ENCODE measurements at places on chromosomes 12 and 14. TPM values are rescaled to one million over a fixed set of nuclear protein-coding genes. Genes with fewer than 3 reads are reported as not detected.

PTPRQ gene
- total RNA-seq: 2.3 TPM

GRCh38 chr12:82971584-82971983 is 284.9 kb downstream of the TMTC2 start:
- no peak for DNase-seq

- DNase-seq: no peak
Measured at GRCh38 chr14:74804219-74804825, 41.2 kb downstream of the YLPM1 start.

DNA sequence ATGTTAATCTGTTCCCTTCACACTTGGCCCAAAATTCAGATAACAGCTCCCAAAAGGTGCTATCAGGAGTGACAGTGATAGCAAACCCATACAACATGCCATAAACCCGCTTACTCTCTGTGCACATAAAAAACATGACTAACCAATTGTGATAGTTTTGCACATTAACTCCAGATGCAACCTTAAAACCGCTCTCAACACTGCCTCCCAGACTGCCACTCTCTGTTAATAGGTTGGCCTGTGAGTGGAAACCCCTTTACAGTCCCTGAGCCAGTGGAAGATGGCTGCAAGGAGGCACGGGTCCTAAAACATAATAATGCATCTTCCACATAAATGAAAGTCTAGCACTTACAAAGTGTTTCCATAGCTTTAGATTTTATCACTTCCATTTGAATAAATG is 12.0 kb upstream of the TMTC1 start:
- no peak for DNase-seq

AVPR1A gene
- total RNA-seq: 8.5 TPM

- no peak for DNase-seq
Measured at GRCh38 chr14:105250986-105251385, 2.7 kb downstream of the BTBD6 start.

GRCh38 chr12:6093764-6094163 is 30.7 kb downstream of the VWF start:
- no peak for DNase-seq

DNA sequence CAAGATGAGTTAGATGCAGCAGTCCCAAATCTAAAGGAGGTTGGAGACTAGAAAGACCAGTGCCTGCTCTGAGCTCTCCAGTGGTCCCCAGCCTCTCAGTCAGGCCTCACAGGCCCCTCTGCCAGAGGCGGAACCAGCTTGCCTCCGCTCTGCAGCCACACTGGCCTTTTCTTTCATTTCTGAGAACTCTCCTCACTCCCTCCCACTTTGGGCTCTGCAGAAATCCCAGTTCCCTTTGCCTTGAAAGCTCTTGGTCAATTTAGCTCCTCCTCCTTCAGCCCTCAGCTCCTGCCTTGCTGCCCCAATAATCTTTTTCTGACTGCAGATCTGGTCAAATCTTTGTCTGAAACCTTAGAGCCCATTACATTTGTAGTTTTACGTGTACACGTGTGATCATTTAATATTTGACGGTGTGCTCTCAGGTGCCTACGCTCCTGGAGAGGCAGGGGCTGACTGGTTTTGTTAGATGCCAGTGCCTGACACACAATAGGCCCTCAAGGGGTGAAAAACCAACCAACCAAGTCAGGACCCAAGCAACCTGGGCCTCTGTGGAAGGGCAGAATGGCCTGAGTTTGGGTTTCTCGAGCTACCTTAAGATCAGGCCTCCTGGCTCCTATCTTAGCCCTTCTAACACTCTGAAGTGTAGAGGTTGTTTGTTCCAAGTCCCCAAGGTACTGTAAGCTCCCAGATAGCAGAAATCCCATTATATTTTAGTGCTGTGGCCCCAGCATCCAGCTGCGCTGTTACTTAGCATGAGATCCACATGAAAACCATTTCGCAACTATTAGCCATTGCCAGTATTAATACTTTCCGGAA is 1.1 kb upstream of the NUDT4 start:
- DNase-seq: no peak

AQP6 gene
- total RNA-seq: not detected

- DNase-seq: no peak
Measured at GRCh38 chr14:26833621-26834176, 235.9 kb upstream of the NOVA1 start.

CACNA1C gene
- 127 TPM for total RNA-seq

FOXG1 gene
- total RNA-seq: not detected

- no peak for DNase-seq
Measured at GRCh38 chr14:28731358-28731757, 35.2 kb upstream of the FOXG1 start.

DNA sequence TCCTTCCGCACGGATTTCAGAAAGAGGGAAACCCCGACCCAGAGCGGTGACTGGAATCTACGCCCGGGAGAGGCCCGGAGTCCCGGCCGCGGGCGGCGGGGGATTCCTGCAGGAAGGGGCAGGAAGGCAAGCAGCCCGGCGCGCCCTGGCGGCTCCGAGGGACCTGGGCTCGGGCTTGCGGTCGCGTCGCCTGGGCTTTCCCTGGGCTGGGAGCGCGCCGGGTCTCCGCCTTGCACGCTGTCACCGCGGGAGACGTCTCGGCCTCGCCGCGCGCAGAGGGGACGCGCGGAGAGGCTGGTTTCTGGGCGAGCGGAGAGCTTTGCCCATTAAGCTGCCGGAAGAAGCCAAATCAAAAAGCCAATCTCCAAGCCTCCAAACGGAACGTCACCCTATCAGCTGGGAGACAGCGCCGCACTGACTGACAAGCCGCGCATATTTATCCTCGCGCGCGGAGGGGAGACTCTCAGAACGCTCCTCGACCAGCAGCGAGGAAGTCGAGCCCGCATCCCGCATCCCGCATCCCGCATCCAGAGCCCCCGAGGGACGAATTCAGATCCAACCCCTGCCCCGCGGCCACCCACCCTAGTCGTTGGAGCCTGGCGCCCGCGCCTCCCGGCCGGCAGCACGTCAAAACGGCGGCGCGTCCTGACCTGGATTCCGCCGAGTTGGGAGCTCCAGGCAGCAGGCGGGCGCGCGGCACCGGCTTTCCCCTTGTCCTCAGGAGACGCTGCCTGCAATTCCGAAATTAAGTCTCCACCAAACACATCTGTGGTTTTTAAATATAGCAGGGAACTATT is at the start of gene SLC8A3:
Gene SLC8A3, minus strand, starts transcription at position 293 of the 797 bp plus-strand sequence. CDS start 20,529 bp downstream, outside the sequence.
- no peak for DNase-seq

GRCh38 chr14:102040153-102040552 is 46.7 kb downstream of the HSP90AA1 start:
- DNase-seq: no peak

- DNase-seq: no peak
Measured at GRCh38 chr14:73829526-73830431, 21.9 kb upstream of the PTGR2 start.

GRCh38 chr12:56160193-56160763 is 2.1 kb downstream of the MYL6 start:
- DNase-seq: no peak

GRCh38 chr12:22083167-22083566 is 37.1 kb downstream of the CMAS start:
- DNase-seq: no peak

SYNDIG1L gene
- 3.1 TPM for total RNA-seq

Data from thoracic aorta (tissue), 2 donors.